Natural killer cell treated with Interleukin-12 subunit alpha and Interleukin-12 subunit beta and Interleukin-15 and Interleukin-18, amount 100 ng/mL, for 72 hours (primary cell): ENCODE measurements at places on chromosomes 16 and 17. TPM values are rescaled to one million over a fixed set of nuclear protein-coding genes. Genes with fewer than 3 reads are reported as not detected.

- no peak for DNase-seq
Measured at GRCh38 chr16:10754941-10755340, 11.3 kb downstream of the NUBP1 start.

DNA sequence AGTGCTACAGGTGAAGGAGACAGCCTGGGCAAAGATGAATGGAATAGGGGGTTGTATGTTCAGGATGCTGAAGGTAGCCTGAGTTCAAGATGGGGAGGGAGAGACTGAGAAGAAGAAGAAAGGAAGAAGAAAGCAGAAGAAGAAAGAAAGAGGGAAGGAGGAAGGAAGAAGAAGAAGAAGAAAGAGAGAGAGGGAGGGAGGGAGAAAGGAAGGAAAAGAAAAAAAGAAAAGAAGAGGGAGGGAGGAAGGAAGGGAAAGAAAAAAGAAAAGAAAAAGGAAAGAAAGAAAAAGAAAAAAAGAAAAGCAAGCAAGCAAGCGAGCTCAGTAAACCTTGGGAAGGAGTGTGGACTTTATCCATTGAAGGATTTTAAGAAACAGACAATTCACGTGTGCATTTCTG, 7.8 kb downstream of the CCDC42 start:
- DNase-seq, result no peak

- no peak for DNase-seq
Measured at GRCh38 chr17:1447052-1447451, 9.0 kb downstream of the CRK start.

DNA sequence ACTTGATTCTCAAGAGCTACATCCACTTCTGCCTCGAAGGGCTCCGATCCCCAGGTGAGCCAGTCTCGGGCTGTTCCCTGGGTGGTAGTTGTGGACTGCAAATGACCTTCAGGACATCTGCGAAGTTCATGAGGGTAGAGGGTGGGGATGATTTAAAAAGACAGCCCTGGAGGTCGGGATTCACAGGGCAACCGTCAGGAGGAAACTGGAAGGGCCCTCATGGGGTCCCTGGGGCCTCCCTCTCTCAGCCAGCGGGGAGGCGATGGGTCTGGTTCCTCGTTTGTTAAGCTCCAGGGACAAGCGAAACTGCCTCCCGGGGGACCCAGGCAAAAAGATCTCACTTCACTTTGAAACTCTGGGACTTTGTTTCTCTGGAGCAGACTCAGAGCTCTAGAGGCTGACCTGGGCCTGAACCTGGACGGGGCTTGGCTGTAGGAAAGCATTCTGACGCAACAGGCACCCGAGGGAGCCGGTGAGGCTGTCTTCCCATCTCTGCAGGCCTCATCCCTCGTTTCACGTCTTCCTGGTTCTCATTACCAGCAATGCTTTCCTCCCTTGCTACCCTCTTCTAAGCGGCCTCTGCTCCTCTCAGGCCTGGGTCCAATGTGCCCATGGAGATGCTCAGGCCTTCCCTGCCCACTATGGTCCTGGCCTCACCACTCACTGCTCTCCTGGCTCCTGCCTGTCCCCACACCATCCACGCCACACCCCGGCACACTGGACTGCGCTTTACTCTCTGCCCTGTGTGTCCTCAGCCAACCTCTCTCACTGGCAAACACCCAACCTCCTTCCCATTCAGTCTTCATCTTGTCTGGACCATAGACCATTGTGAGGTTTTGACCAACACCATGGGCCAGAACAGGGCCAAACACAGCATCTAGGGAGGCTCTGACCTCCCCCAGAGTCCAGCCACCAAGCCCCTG, 214.2 kb upstream of the TNRC6C start:
- DNase-seq, result no peak

- DNase-seq, result no peak
Measured at GRCh38 chr16:4378161-4378666, 6.6 kb downstream of the VASN start.

GRCh38 chr16:8878523-8878911, 3.6 kb upstream of the LITAFD start:
- no peak for DNase-seq

- no peak for DNase-seq
Measured at GRCh38 chr17:64180089-64181073, 50.4 kb upstream of the ERN1 start.

- no peak for DNase-seq
Measured at GRCh38 chr16:81292936-81293335, 21.8 kb upstream of the GAN start.

- DNase-seq, result peak; percentile 55
Measured at GRCh38 chr17:75895370-75896155, 1.2 kb downstream of the TRIM65 start.

DNA sequence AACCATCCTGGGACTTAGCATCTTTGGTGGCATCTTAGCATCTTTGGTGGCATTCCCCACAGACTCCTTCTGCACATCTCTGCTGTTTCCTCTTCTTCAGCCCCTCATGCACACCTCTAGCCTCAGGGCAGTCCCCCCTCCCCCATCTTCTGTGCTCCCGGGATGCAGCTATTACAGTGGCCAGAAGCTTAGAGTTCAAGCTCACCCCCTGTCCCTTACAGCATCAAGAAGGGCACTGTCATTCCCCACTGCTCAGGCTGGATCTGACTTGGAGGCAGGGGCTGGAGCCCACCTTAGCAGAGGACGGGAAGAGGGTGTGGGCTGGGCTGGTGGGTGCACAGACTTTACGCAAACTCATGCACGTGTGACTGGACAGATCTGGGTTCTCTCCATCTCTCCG, 650 bp downstream of the EPN3 start:
- DNase-seq, result no peak

DNA sequence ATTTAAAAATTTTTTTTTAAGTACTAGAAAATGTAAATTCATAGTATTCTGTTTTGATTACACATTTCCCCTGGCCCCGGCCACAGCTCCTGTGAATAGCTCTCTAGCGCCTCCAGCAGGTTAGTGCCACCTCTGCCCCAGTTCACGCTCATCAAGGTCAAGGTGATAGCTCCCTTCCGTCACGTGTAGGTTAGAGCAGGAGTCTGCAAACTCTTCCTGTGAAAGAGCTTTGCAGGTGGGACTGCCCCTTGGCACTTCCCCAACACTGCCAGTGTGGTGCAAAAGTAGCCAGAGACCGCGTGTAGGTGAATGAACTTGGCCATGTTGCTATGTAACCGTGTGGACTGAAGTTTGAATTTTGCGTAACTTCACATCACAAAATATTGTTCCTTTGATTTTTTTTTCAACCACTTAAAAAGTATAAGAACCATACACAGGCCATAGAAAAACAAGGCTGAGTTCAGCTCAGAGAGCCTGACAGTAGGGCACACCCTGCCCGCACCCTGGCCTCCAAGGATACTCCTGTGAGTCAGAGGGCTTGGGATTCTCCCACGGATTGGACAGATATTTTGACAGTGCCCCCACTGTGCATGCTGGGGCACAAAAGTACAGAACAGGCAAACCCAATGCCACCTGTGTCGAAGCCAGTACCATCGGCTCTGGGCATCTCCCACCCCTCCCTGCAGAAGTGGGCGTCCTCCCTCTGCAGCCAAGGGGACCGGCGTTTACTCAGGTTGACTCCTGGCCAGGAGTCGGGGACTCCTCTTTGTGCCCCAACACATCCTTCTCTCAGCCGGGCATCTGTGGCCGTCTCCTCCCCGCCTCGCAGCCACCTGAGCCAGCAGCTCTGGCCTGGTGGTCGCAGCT, 92.0 kb upstream of the CHMP6 start:
- DNase-seq, result no peak

DNA sequence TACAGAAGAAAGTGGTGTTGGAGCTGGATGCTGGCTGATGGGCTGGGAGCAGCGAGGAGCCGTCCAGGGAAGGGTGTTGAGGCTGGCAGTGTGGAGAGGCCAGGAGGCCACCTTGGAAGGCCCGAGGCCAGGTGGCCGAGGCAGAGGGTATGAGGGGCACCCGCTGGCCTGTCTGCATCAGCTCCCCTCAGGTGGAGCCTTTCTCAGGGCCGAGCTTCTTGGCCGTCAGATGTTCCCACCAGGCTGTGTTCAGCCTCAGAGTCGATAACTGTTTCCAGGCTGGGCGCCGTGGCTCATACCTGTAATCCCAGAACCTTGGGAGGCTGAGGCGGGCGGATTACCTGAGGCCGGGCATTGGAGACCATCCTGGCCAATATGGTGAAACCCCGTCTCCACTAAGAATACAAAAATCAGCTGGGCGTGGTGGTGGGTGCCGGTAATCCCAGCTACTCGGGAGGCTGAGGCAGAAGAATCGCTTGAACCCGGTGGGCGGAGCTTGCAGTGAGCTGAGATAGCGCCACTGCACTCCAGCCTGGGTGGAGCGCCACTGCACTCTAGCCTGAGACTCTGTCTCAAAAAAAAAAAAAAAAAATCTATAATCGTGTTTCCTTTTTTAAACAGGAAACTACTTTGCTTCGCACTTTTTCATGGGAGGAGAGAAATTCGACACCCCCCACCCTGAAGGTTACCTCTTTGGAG, 25.3 kb downstream of the MGRN1 start:
- no peak for DNase-seq

GRCh38 chr17:50200457-50201275, 765 bp downstream of the COL1A1 start:
- DNase-seq, result peak; percentile 84

DNA sequence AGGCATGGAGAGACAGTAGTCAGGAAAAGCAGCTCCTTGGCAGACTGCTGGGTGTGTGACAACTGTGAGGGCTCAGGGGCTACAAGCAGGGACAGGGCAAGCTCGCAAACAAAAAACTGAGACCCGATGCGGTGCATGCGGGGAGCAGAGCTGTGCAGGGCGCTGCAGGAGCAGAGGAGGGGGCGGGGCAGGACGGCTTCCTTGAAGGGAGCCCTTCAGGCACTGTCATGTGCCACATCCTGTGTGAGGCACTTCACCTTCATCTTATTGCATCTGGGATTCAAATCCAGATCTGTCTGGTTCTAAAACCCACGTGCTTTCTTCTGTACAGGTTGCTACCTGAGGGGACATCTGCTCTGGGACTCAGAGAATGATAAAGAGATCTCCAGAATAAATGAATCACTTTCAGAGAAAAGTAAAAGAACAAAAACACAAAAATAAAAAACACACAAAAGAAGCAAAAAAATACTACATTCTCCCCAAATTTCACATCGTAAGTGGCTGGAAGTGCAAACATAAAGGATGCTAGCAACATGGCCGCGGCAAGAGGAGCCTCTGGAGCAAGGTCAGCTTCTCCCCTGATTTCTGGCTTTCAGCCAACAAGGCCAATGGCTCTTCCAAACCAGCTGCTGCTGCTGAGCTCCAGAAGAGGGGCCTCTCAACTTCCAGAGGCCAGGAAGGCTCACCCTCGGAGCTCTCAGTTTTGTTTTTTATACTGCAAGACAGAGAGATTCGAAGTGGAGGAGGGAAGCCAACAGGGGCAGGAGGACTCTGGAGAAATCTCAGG, 14.2 kb downstream of the LYRM9 start:
- DNase-seq, result no peak

DNA sequence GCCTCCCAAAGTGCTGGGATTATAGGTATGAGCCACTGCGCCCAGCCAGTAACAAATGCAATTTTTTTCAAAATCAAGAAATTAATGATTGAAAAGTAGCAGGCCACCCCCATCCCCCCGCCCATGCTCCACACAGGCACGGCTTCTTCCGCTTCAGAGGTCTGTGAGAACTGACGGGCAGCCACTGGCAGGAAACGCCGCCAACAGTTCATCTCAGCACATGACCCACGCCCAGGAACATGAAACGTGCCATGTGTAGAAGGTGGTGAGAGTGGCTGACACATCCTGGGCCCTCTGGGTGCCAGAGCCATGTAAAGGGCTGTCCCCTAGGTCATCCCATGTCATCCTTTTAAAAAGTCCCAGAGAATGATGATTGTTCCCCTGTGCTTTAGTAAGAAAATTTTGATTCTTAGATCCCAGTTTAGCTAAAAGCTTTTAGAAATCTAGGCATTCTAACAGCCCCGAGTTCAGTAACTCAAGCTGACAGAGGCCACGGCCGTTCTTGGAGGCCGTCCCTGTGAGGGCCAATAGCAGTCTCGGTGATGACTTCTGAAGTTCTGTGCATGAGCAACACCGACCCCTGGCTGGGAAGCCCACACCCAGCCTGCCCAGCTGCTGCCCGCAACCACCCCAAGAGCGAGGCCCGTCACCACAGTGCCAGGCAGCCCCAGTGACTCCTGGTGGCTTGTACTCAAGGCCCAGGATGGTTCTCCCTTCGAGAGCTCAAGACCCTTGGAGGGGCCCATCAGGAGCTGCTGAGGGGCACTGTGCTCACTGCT, 52.1 kb downstream of the KLHDC4 start:
- peak; percentile 75 for DNase-seq

GRCh38 chr16:84763629-84764028, 56.2 kb upstream of the CRISPLD2 start:
- no peak for DNase-seq

DNA sequence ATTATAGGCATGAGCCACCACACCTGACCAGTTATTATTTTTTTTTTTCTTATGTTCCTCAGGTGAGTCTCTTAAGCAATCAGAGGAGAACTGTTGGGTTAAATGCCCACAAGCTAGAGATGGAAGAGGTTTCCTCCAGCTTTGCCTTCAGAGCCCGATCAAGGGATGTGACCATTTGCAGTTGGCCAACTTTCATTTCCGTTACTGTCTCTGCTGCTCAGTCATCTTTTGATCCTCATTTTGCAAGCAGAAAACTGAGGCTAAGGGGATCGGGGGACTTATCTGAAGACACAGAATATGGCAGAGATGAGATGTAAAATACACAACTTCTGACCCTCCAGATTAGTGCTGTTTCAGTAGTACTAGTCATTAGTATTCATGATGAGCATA, 188.8 kb downstream of the RAB11FIP4 start:
- peak; percentile 38 for DNase-seq

DNA sequence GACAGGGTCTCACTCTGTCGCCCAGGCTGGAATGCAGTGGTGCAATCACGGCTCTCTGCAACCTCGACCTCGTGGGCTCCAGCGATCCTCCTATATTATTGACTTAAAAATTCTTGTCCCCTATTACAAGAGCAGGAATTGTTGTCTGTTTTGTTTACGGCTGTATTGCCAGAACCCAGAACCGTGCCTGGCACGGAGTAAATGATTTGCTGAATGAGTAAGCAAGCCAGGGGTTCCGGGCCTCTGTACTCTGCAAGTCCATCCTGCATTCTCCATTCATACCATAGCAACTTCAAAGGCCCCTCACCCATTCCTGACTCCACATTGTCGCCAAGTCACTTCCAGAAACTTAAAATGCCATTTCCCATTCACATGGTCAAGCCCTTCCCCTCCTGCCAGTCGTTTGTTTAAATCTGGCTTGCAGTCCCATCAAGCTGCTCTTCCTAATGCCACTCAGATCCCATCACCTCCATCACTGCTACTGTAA, 6.9 kb downstream of the ADCY9 start:
- no peak for DNase-seq

FBXO31 gene
- total RNA-seq, result 30.5 TPM

KRTAP3-1 gene
- total RNA-seq, result not detected

CCL14 gene
- total RNA-seq, result not detected

GP1BA gene
- not detected for total RNA-seq

EARS2 gene
- 19.2 TPM for total RNA-seq

AXIN2 gene
- 0.95 TPM for total RNA-seq

HOXB13 gene
- not detected for total RNA-seq

ACSF2 gene
- total RNA-seq, result 6.9 TPM

CSH1 gene
- total RNA-seq, result not detected

LPCAT2 gene
- 2.9 TPM for total RNA-seq

GPR139 gene
- not detected for total RNA-seq
